ENCODE measurements at places on chromosomes 7 and 10. TPM values are rescaled to one million over a fixed set of nuclear protein-coding genes. Genes with fewer than 3 reads are reported as not detected.

Gene LGI1
- not detected for total RNA-seq

DNA sequence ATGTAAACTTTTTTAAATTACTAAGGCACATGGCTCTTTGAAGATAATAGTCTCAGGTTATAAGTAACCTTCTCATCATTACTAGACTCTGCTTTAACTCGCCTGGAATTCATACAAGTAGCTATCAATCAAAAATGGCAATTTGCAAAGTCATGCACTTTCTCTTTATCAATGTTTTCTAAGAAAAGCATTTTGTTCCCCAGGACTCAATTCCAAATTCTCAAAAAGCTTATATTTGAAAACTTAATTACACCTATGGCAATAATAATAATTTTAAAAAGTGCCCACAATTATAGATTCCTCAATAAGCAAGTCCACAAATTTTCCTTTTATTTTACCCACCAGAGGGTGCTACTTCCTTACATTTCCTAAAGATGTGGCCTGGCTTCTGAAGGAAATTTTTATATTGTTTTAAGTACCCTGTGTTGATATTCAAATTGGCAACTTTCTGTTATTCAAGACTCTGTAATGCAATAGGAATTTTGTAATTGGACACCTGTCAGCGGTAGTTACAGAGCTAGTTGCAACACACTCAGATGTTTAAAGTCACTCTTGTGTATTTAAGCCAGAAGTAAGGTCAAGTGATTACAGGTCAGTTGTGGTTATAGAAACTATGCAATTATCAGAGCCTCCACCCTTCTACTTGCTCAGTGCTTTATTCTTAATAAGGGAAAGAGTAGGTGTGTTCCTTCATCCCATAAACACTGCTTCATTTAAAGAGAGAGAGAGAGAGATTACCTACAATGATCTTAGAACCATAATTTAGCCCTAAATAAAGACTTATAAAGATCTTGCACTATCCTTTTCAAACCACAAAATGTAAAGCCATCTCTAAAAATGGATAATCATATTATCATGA lies 47.1 kb upstream of the HYAL4 start:
- no peak overlapping the region for H3K4me3 ChIP-seq
- no peak for DNase-seq
- H3K27ac ChIP-seq, result no peak overlapping the region
- peaks cover 2% of the 10 kb centered on the region for H3K27me3 ChIP-seq

- no peak overlapping the region for H3K4me3 ChIP-seq
- no peaks in the 10 kb centered on the region for H3K36me3 ChIP-seq
- no peaks in the 10 kb centered on the region for H3K4me1 ChIP-seq
Observed at GRCh38 chr7:51543801-51544553, 227.4 kb upstream of the COBL start.

Gene C7orf33
- total RNA-seq, result not detected

GRCh38 chr10:49053053-49053997 lies 62.0 kb downstream of the VSTM4 start:
- no peaks in the 10 kb centered on the region for H3K36me3 ChIP-seq
- no peak overlapping the region for H3K4me3 ChIP-seq
- peak; percentile 32 for DNase-seq
- no peak overlapping the region for H3K27ac ChIP-seq
- H3K4me1 ChIP-seq, result no peaks in the 10 kb centered on the region
- peaks cover 3% of the 10 kb centered on the region for H3K27me3 ChIP-seq

GRCh38 chr10:126059076-126059826 lies 162.9 kb downstream of the FANK1 start:
- H3K4me1 ChIP-seq, result no peaks in the 10 kb centered on the region
- no peak overlapping the region for H3K4me3 ChIP-seq
- no peaks in the 10 kb centered on the region for H3K27me3 ChIP-seq
- no peak for DNase-seq
- H3K36me3 ChIP-seq, result no peaks in the 10 kb centered on the region

Gene ADAMTS14
- total RNA-seq, result not detected

- no peaks in the 10 kb centered on the region for H3K4me1 ChIP-seq
- peaks cover 4% of the 10 kb centered on the region for H3K27me3 ChIP-seq
- no peaks in the 10 kb centered on the region for H3K36me3 ChIP-seq
- no peak overlapping the region for H3K4me3 ChIP-seq
- DNase-seq, result no peak
Observed at GRCh38 chr10:61076572-61077114, 132.7 kb upstream of the RHOBTB1 start.

DNA sequence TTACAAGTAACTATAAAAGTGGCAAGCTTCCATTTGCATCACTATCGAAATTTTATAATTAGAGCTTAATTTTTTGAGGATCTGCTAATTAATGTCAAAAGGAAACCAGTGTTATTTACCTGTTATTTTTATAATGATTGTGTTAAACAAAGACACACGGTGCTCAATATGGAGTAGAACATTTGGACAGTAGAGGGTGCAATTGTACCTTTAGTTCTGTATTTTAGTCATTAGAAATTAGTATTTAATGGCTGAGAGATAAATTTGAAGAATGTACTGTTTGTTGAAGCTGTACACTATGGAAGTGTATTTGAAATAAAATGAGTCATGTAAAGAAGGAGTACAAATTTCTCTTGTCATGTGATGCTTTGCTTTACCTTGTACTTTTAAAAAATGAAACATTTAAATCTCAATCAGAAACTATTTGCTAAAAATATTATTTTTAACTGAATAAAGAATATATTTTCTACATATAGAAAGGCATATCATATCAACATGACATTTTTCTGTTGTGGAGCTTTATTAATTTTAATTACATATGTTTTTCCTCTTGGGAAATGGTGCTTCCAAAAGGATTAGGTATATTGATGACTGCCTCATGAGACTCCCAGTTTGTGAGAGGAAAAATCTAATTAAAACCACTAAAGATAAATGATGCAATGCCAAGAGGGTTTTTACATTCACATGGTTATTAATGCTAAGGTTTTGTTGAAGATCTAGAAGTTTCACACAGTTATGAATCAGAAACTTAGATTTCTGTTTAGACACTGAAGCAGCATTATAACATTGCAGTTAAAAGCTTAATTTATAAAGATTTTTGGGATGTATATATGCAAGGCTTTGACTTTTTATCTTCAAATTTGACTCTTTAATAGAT lies 10.4 kb upstream of the PRKG1 start:
- H3K27ac ChIP-seq, result no peak overlapping the region
- H3K4me3 ChIP-seq, result no peak overlapping the region
- no peaks in the 10 kb centered on the region for H3K27me3 ChIP-seq
- no peaks in the 10 kb centered on the region for H3K4me1 ChIP-seq
- DNase-seq, result no peak

Gene ZNF365
- 1.2 TPM for total RNA-seq

DNA sequence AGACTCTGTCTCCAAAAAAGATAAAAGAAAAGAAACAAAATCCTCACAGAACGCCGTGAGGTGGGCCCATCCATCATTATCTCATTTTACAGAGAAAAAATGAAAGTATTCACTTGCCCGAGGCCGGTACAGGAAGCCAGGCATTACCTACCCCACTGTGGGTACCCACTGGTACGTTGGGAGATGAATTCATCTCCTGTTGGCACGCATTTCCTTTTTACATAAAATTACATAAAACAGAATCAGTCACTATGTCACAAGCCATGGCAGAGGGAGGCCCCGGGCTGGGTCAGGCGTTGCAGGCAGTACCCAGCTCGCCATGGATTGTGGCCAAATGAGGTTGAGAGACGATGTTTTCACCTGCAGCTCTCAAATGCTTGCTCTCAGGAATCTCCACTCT lies 38.6 kb upstream of the TNRC18 start:
- DNase-seq, result no peak
- no peak overlapping the region for H3K4me3 ChIP-seq
- no peak overlapping the region for H3K27ac ChIP-seq
- H3K4me1 ChIP-seq, result no peaks in the 10 kb centered on the region
- H3K27me3 ChIP-seq, result no peaks in the 10 kb centered on the region
- H3K36me3 ChIP-seq, result no peaks in the 10 kb centered on the region

Gene SPDYE2B
- not detected for total RNA-seq

Gene TMEM139
- total RNA-seq, result 0.29 TPM

DNA sequence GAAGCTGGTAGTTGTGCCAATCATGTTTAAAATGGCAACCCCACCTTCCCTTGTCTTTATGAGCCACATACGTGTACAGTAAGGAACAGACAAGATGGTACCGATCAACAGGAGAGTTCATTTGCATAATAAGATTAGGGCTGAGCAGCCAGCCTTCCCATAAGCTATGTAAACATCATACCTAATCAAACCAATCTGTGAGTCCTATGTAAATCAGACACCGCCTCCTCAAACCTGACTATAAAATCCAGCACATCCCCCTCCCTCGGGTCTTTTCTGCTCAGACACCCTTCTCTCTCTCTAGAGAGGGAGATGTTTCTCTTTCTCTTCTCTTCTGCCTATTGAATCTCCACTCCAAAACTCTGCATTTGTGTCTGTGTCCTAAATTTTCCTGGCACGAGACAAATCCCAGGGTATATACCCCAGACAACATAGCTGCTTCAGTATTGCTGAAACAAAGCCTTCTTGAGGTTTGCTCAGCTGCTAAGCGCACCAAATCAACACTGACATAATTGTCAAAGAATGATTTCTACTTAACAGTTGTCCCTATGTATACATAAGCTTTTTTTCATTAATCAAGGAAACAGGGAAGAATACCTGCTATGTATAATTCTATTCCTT lies 279.2 kb downstream of the THSD7A start:
- no peak overlapping the region for H3K4me3 ChIP-seq
- H3K36me3 ChIP-seq, result no peaks in the 10 kb centered on the region
- no peaks in the 10 kb centered on the region for H3K27me3 ChIP-seq
- no peak overlapping the region for H3K27ac ChIP-seq
- no peaks in the 10 kb centered on the region for H3K4me1 ChIP-seq

DNA sequence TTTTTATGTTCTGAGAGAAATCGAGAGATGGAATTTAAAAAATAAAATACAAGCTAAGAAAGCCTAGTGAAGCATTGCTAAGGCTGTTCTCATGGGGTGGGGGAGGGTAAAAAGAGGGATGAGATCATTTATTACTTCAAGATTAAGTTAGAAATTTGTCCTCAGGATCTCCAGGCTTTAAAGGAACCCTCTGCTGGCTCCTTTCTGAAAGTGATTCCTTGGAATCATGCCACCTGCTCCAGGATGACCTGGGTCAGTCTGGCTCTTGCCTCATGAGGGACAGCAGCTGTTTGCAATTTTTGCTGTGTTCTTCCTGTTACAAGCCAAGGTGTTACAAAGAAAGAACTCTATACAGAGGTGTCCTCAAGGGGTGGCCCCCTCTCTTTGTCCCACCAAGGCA lies 69.8 kb downstream of the CDK1 start:
- H3K27me3 ChIP-seq, result peaks cover 8% of the 10 kb centered on the region
- no peak for DNase-seq
- H3K27ac ChIP-seq, result no peak overlapping the region
- no peaks in the 10 kb centered on the region for H3K4me1 ChIP-seq

- DNase-seq, result peak; percentile 25
- no peak overlapping the region for H3K27ac ChIP-seq
- peaks cover 16% of the 10 kb centered on the region for H3K4me1 ChIP-seq
- peaks cover 5% of the 10 kb centered on the region for H3K36me3 ChIP-seq
Observed at GRCh38 chr7:141674702-141675101, 27.3 kb downstream of the DENND11 start.

DNA sequence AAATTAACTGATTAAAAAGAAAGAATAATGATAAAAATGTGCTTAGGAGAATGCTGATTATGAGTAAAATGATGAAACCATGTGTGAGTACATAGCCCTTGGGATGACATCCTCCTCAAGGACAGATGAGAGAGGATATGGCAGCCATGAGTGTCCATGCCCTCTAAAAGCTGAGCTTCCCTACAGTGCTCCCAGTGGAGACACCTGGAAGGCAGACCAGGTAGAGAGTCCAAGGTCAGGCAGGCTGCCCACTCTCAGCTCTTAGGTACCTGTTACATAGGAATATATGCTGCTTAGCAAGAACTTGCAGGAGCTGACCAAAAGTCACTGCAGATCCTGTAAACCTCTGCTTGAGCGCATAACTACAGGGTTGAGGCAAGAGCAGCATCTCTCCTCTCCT lies 169.7 kb upstream of the TMEM229A start:
- H3K4me1 ChIP-seq, result no peaks in the 10 kb centered on the region
- H3K36me3 ChIP-seq, result no peaks in the 10 kb centered on the region
- DNase-seq, result no peak
- H3K27me3 ChIP-seq, result no peaks in the 10 kb centered on the region
- no peak overlapping the region for H3K4me3 ChIP-seq
- H3K27ac ChIP-seq, result no peak overlapping the region

DNA sequence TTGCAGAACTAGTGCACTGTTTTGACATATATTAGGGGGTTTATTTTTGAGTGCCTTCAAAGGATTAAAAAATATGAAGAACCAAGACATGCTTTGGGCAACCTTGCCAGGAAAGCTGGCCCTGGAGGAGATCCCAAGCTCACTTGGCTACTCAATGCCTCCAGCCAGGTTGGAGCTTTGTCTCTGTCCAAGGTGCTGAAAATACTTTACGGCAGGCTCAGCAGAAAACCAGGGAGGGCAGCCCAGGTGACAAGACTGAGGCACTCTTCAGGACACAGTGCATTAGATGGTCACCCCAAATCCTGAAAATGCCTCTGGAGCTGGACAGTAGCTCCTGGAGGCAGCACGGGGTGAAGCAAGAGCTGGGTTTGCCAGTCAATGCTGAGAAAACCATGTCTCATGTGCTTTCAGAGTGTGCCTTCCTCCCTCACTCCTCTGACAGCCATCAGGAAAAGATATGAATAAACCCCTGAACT lies 5.8 kb upstream of the KCNH2 start:
- peaks cover 19% of the 10 kb centered on the region for H3K4me1 ChIP-seq
- H3K4me3 ChIP-seq, result no peak overlapping the region
- H3K27ac ChIP-seq, result no peak overlapping the region
- H3K36me3 ChIP-seq, result no peaks in the 10 kb centered on the region

- H3K4me1 ChIP-seq, result no peaks in the 10 kb centered on the region
- no peak for DNase-seq
- no peaks in the 10 kb centered on the region for H3K27me3 ChIP-seq
- H3K27ac ChIP-seq, result no peak overlapping the region
Observed at GRCh38 chr10:109025172-109025571, 898.1 kb downstream of the XPNPEP1 start.

DNA sequence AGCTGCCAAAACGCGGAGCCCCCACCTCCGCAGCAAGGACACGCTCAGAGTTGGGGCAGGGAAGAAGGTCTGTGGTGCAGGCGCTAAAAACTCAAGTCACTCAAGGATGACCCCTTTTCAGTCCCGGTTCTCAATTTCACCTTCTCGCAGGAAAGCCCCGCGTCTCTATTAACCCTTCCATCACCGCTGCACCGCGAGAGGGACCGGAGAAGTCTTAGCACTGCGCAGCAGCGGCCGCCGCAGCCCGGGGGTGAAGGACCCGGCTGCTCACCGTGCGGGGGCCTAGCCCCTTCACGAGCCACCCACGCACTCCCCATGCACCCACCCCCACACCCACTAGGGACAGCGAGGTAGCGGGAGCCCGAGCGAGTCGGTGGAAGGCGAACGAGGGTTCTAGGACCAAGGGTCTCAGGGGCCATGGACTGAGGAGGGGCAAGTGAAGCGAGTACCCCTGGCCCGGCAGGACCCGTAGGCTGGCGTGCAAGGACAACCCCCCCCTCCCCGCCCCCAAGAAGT lies 162.9 kb downstream of the SH3PXD2A start:
- no peaks in the 10 kb centered on the region for H3K27me3 ChIP-seq
- peak overlapping the region; percentile 70 for H3K4me3 ChIP-seq

GRCh38 chr7:81533426-81533825 lies 236.4 kb downstream of the HGF start:
- no peak overlapping the region for H3K27ac ChIP-seq
- DNase-seq, result no peak
- no peaks in the 10 kb centered on the region for H3K4me1 ChIP-seq
- no peaks in the 10 kb centered on the region for H3K27me3 ChIP-seq
- H3K4me3 ChIP-seq, result no peak overlapping the region

All from activated CD4-positive, alpha-beta memory T cell treated with anti-CD3 and anti-CD28 coated beads for 36 hours (primary cell).